SK-MEL-5 (cell line): ENCODE measurements at places on chromosomes 3 and 15. TPM values are rescaled to one million over a fixed set of nuclear protein-coding genes. Genes with fewer than 3 reads are reported as not detected.

GRCh38 chr3:30640851-30641250, 34.5 kb downstream of the TGFBR2 start:
- DNase-seq, result no peak

- DNase-seq, result no peak
These were observed 8.7 kb upstream of the CACNA2D2 start for GRCh38 chr3:50512131-50512530.

DNA sequence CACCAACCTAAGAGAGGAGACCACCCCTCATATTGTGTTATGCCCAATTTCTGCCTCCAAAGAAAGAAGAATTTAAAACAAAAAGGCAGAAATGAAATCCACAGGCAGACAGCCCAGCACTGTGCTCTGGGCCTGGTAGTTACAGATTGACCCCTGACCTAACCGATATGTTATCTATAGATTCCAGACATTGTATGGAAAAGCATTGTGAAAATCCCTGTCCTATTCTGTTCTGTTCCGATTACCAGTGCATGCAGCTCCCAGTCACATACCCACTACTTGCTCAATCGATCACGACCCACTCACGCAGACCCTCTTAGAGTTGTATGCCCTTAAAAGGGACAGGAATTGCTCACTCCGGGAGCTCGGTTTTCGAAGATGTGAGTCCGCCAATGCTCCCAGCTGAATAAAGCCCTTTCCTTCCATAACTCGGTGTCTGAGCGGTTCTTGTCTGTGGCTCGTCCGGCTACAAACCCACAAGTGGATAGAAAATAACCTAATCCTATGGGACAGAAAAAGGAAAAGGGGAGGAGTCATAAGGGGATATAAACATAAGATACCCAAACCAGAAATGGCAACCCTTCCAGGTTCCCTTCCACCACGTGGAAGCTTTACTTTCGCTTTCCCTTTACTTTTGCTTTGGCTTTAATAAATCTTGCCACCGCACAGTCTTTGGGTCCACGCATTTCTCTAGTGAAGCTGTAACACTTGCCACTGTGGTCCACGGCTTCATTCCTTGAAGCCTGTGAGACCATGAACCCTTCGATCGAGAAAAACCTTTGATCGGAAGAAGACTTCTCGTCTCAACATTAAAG, 1.7 kb upstream of the CFAP91 start:
- no peak for DNase-seq

- no peak for DNase-seq
These were observed 43.7 kb downstream of the ATP8B4 start for GRCh38 chr15:50075319-50075718.

DNA sequence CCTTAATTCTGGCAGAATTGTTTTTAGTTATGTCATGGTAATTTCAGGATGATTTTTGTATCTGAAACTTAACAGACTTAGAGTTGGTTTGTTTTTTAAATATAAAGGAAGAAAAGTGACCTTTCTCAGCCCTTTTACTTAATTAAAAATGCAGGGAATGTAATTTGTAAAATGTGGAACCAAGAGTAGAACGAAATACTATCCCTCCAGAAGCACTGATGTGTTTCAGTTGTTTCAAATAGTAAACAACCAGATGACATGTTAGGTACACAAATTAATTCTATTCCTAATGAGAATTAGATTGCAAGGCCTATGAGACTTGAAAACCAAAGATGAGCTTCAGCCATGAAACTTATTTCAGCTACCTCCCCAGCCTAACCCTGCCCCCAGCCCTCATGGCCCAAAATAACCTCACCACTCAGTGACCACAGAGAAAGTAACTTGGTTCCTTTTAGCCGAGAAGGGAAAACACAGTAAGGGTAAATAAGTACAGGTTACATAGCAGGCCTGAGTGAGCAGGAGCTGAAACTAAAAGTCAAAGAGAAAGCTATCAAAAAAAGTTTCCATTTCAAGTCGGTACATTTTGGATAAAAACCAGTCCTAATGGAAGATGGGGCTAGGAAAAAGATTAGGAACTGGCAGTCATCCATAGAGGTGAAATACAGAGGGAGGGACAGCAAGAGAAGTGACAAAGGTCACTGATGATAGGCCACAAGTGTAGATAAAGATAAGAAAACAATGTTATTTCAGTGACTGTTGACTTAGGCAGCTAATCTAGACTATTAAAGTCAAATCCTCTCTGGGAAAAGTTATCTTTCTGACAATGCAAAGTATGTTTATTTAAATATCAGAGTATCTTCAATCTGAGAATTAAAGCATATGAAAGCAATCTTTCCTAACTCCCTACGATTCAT, 23.2 kb downstream of the SENP8 start:
- DNase-seq, result no peak

GRCh38 chr3:134336587-134336986, 37.7 kb downstream of the AMOTL2 start:
- no peak for DNase-seq

GRCh38 chr3:34583451-34583850, 785.0 kb downstream of the PDCD6IP start:
- DNase-seq, result no peak

The LRRN1 gene
- total RNA-seq, result 0.03 TPM in 1 of 2 replicates, not detected in the other

DNA sequence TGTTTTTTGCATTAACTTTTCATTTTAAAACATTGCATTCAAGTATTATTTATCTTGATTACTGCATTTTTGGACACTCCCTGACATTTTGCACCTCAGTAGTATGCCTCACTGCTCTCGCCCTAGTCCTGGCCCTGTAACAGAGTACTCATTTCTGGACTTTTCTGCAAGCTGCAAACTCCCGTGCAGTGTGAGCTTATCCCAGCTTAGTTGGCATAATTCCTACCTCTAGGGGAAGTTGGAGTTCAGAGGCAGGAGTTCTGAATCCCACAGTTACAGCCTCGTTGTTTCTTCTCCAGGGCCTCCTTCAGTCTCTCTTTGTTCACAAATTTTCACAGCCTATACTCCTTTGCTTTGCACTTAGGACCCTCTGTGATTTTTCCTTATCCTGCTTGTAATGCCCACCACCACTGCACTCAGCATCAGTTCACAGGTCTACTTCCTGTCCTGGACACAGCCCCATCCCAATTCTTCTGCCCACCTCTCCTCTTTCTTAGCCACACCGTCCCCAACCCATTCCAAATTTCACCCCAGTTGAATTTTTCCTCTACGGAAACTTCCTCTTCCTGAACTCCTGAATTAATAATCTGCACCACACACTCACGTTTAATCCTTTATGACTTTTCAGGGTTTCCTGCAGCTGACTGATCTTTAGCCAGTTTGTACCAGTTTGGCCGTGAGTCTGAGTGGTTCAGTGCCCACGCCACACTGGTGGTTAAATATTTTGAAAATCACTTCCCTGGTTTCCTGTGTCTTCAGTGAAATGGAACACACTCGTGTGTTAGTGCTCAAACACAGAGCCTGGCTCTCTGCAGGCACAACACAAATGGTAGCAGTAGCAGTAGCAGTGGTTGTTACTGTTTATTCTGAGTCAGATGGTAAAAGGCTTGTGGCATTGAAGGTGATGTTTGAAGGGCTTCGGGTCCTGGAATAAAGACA, 6.3 kb upstream of the CTSH start:
- peak; percentile 31 for DNase-seq

DNA sequence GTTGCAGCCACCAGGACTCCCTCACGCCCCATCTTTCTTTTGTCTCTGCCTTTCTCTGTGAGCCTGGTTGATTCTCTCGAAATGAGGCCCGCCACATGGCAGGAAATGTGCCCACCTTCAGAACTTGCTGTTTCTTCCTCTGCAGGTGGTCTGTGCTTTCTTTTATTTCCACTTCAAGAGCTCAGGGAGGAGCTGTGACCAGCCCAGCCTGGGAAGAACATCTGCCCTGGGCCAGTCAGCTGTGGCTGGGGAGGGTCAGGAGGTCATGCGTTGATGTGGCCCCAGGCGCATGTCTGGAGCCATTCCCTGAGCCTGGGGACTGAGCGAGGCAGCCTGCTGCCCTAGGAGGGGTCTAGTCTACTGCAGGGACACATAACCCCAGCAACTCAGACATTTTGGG, 8.0 kb downstream of the FBLN2 start:
- DNase-seq, result no peak

DNA sequence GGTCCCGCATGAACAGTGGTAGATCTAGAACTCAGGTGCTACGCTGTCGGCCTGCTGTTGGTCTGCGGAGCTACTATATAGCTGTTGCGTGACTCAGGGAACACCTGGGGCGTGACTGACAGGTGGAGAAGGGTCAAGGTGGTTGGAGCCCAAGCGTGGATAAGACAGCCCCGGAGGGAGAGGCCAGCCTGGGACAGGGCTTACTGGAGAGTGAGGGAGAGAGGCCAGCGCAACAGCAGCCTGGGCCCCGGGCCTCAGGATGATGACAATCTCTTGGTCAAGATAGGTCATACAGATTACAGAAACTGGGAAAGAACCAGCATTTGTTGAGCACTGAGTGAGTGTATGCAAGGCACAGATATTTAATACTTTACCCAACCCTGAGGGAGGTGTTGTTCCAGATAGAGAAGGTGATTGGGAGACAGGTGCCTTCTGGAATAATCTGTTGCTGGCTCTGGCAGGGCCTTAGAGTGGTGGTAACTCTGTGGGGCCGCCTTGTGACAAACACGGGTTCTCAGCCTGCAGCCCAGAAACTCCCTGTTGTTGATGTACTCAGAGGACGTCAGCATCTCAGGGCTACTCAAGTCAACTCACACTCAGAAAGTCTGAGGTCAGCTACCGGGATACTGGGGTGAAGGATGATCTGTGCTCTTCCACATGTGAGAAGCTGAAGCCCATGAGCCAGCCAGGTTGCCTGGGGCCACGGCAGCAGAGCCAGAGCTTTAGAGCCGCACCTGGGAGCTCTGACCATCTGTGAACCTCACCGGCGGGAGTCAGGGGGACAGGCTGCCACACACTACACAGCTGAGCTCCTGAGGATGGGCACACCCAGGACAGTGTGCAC, 265.4 kb upstream of the HES1 start:
- no peak for DNase-seq

The UNC13C gene
- total RNA-seq, result not detected in 2 replicates

- no peak for DNase-seq
These were observed 400.0 kb upstream of the PPP2R3A start for GRCh38 chr3:135565546-135565945.

The NME9 gene
- not detected in 2 replicates for total RNA-seq

DNA sequence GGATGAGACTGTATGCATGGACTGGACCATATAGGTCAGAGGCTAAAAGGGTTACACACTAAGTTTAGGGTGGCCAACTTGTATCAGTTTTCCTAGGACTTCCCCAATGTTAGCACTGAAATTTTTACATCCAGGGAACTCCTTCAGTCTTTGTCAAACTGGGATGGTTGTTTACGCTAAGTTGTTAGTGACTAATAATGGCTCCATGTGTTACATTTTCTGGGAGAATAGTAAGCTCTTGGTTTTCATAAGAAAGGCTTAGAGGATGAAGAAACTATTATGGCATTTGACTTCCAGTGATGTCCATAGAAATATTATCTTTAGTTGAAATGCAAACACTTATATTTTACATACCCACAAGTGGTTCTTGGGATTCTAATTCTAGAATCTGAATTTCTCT, 57.9 kb upstream of the ST3GAL6 start:
- DNase-seq, result no peak

DNA sequence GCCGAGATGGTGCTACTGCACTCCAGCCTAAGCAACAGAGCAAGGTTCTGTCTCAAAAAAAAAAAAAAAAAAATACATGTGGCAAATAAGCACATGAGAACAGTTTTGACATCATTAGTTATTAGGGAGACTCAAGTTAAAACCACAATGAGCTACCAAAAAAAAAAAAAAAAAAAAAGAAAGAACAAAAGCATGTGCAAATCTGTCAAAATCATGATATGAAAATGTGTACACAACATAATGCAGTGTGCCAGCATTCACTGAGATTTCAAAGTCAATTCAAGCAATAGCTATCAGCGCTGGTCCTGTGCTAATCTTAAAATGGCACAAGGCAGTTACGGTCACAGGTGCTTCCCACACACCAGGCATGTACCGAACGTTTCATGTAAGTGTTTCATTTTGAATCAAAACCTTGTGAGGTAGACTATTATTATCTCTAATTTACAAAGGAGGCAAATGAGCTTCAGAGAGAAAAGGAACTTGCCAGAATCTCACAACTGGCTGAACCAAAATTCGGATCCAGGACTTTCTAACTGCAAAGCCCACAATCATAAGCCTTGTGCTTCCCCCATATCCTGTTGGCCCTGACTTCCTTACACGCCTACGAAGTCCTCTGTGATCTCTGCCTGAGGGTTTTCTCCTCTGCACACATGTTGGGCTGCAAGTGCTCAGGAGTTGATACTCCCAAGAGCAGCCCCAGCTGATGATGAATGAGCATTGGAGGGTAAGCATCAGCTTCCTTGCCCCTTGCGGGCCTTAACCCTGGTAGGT, 200.1 kb upstream of the PROK2 start:
- DNase-seq, result no peak

The PAQR5 gene
- 2.3 and 2.4 TPM in 2 replicates for total RNA-seq

DNA sequence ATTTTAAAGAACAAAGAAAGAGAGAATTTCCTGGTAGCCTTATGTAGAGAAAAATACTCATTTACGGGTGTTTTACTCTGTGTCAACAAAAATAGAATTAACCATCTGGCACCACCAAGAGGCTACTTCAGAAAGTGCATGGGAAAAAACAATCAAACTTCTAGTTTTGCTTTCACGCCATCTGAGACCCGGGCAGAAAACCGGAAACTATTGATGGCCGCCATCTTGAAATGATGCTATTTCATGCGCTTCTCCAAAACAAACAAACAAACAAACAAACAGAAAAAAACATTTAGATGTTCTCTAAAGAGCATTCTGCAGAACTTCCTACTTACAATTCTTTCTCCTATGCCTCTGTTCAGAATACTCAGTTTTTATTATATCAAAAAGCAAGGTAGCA, 49.4 kb upstream of the SYNPR start:
- DNase-seq, result peak; percentile 77

DNA sequence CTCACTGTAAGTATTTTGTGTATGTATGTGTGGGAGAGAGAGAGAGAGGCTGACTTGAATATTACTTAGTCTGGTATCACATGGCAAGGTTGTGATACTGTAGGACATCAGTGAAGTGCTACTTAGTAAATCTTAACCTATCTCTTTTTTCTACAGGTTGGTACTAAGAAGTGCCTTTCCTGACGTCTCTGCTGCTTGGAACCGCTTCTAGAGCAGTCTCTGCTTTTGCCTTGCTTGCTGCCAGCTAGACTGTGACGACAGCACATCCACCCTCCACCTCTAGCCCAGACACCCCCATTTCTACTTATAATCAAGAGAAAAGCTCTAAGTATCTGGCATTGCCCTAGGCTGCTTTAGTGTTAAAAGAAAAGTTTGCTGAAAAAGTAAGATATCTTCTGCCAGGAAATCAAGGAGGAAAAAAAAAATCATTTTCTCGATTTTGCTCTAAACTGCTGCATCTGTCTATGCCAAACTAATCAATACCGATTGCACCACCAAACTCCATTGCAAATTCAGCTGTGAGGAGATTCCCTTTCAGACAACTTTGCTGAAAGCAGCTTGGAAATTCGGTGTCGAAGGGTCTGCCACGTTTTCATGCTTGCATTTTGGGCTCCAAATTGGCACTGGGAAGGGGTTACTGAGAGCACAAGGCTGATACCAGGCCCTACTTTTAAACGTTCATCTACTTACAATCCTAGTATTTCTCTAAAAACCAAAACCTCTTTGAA, 30.7 kb downstream of the MBNL1 start:
- no peak for DNase-seq

The PEX5L gene
- total RNA-seq, result 0.08 and 0.21 TPM in 2 replicates
